ENCODE measurements at places on chromosomes 7 and 10. TPM values are rescaled to one million over a fixed set of nuclear protein-coding genes. Genes with fewer than 3 reads are reported as not detected.

The A1CF gene
- 0.05 TPM for total RNA-seq

The KCND2 gene
- total RNA-seq: 0.05 TPM

The FBXL13 gene
- total RNA-seq: 4.3 TPM

The CDC14C gene
- total RNA-seq: 0.05 TPM

The TEX47 gene
- total RNA-seq: not detected

The CADPS2 gene
- total RNA-seq: 8.7 TPM

The ASAH2 gene
- total RNA-seq: 0.17 TPM

The CPA5 gene
- total RNA-seq: not detected

The FAM25A gene
- not detected for total RNA-seq

The GARIN1A gene
- 0.17 TPM for total RNA-seq

The HOXA6 gene
- total RNA-seq: 22.0 TPM

DNA sequence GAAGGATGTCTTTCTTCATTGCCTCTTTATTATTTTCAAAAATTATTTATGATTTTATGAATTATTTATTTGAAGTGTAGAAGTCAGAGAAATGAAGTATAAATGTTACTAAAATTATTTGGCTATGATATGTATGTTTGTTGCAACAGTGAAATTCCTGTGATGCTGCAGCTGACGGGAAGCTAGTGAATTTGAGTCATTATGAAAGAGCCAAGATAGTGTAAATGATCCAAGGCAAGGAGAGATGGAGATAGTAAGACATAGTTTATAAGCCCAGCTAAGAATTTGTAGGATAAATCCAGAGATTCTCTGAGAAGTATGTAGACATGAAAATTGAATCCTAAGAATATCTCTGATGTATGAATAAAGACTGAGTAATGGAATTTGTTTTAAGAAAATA is 30.8 kb downstream of the CASD1 start:
- no peak for DNase-seq

- DNase-seq: peak; percentile 58
Observed at GRCh38 chr10:69057951-69058297, 30.0 kb upstream of the SRGN start.

DNA sequence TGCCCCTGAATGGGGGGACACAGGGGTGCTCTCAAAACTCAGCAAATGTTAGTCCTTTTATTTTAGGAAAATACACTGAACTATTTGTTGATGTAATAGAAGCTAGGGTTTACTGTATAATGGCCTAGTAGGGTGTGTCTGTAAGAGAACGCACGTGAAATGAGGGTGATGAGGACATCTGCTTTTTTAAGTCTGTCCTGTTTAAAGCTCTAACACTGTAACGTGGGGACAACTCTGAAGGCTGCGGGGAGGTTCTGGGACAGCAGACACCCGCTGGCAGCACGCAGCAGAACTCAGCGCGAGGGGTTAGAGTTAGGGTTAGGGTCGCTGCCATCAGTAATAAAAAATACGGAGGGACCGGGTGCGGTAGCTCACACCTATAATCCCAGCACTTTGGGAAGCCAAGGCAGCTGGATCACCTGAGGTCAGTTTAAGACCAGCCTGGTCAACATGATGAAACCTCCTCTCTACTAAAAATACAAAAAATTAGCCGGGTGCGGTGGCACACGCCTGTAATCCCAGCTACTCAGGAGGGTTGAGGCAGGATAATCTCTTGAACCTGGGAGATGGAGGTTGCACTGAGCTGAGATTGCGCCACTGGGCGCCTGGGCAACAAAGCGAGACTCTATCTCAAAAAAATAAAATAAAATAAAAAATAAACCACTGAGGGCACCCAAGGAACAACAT is 98.0 kb downstream of the CTBP2 start:
- DNase-seq: no peak

- no peak for DNase-seq
Observed at GRCh38 chr10:29250066-29250465, 38.8 kb upstream of the LYZL1 start.

GRCh38 chr7:23044581-23044980 is 30.7 kb upstream of the HYCC1 start:
- DNase-seq: peak; percentile 44

DNA sequence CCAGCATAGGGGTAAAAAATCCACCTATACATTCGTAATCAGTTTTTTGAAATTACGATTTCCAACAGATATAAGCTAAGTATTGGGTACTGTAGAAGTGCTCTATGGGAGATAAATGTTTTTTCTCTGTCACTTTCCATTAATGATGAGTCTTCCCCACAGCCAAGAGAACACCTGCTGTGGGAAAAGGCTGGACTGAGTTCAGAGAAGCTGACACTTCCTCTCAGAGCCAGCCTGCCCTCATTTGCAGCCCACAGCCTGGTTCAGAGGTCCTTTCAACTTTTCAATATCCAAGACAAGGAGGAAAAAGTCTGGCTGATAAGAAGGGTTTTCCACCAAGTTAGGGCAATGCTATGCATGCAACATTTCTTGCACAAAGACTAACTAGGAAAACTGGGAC is 64.5 kb upstream of the DNAJB12 start:
- DNase-seq: no peak

DNA sequence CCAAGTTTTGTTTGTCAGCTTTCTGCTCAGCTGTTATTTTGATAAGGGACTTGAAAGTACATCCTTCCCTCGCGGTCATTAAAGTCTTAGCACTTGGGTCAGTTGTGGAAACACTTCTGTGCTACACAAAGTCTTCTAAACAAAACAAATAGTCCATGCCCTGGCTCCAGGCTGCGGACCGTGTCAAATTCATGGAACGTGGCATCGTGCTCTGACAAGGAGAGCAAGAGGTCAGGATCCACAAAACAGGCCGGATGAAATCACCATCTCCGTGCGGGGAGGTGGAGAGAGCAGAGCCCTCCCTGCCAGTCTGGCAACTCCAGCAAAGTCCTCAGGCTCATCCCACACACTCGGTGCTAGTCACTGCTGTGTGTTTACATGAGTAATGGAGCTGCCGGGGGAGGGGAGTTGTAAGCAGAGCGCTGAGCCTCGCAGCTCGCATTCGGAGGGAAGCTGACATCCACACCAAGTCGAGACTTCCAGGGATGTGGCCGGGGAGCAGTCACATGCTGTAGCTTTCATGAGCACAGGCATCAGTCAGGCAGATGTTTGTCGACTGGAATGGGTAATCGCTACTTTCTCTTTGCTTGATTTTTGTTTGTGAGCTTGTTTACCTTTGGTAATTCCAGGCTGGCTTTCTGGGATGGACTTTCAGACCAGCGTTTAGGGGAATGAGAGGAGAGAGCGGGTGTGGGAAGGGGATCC is 147.6 kb downstream of the ARID5B start:
- DNase-seq: peak; percentile 97

DNA sequence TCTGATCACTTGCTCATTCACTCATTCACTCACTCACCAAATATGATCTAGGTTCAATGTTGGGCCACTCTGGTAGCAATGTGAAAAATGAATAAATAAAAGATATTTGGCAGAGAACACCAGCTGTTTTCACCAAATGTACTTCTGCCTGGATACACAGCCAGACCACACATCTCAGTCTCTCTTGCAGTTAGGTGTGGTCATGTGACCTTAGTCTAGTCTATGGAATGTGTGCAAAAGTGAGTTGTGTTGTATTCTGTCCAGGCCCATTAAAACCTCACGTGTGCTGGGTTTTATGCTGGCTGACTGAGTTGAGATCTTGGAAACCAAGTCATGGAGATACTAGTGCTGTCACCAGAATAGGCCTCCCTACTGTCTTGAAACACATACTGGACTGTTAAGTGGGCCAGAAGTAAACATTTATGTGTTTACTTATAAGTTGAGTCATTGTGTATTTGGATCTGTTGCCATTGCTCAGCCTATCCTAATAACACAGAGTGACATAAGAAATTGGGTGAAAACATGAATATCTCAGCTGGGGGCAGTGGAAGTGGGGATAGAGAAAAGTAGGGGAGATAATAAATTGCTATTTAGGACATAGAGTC is 145.5 kb downstream of the PTEN start:
- DNase-seq: no peak

GRCh38 chr10:132066812-132067211 is 1.1 kb downstream of the JAKMIP3 start:
- no peak for DNase-seq

DNA sequence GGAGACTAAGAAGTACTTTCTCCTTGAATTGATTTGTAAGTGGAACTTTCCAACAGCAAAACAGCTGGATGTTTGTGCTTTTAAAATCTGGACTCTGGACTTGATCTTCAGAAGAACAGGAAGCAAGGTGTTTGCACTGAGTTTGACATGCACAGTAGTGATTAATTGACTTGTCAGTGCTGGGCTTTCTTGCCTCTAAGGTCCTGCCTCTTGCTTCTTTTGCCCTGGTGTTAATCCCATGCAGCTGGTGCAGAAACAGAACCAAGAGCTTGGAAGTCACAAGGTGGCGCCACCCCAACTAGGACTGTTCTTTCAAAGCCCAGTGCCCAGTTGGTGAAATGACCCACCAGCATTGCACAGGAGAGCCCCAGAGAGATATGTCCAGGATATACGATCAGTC is 66.8 kb upstream of the SEPHS1 start:
- DNase-seq: peak; percentile 45

DNA sequence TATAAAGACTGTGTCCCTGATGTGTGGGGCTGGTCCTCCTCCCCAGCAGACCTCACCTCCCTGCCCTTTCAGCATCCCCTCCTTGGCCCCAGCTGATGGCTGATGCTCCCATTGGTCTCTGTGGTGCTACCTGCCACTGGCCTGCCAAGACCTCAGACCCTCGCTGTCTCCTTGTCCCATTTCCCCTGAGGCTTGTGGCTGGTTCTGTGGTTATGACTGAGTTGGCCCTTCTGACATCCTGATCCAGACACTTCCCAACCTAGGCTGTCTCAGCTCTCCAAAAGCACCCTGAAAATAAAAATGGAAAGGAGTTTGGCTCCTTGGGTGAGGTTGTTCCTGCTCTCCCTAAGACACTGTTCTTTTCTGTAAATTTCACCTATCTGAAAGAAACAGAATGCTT is 214.2 kb downstream of the RPS24 start:
- no peak for DNase-seq

DNA sequence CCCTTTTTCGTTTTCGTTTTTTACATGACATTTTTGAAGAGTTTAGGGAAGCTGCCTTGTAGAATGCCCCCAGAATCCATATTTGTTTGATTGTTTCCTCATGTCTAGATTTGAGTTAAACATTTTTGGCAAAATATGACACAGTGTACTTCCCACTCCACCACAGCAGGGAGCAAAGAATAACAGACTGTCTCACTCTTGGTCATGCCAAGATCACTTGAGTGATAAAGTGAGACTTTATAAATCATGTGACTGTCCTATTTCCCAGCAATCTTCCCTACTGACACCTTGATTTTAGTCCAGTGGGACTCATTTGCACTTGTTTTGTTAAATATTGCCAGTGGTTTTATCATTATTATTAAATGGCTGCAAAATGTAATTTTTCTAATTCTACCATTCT is 44.4 kb upstream of the USP6NL start:
- DNase-seq: no peak

GRCh38 chr10:29176845-29177832 is 111.7 kb upstream of the LYZL1 start:
- no peak for DNase-seq

DNA sequence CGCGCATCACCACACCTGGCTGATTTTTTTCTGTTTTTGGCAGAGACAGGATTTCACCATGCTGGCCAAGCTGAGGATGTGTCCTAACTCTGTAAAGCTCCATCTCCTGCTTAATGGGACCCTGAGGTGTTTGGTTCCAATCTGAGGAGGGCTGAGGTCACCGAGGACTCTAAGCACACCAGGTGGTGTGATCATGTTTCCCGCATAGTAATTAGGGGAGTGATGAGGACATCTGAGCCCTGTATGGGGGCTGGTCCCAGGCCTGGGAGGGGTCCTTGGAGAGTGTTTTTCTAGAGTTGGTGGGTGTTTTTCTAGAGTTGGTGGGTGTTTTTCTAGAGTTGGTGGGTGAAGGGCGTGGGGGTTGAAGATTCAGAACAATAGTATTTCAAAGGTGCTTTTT is 3.0 kb upstream of the ABHD11 start:
- peak; percentile 50 for DNase-seq

DNA sequence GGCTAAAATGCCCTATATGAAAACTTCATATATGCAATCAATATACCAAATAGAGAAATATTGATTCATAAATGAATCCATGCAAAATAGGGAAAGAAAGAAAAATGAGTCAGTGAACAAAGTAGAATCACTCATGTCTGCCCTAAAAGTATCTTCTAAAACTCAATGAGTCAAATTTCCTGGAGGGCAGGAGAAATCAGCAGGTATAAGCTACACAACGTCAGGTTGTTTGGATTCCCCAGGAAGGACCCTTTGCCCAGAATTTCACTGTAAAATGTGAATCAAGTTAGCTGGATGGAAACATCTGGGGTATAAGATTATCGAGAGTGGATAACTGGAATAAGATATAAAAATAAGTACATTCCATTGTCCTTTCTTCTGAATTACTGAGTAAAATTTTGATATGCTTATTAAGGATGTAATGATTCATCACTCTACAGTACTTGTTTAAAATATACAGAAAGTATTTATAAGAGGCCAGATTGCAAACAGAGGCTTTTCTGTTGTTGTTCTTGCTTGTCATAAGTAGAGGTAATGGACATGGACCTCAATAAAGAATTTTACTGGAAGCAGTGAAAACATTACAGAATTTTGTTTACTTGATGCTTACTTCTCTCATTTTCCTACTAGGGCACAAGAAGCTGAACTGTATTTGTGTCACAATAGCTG is 99.0 kb downstream of the AGMO start:
- DNase-seq: no peak

DNA sequence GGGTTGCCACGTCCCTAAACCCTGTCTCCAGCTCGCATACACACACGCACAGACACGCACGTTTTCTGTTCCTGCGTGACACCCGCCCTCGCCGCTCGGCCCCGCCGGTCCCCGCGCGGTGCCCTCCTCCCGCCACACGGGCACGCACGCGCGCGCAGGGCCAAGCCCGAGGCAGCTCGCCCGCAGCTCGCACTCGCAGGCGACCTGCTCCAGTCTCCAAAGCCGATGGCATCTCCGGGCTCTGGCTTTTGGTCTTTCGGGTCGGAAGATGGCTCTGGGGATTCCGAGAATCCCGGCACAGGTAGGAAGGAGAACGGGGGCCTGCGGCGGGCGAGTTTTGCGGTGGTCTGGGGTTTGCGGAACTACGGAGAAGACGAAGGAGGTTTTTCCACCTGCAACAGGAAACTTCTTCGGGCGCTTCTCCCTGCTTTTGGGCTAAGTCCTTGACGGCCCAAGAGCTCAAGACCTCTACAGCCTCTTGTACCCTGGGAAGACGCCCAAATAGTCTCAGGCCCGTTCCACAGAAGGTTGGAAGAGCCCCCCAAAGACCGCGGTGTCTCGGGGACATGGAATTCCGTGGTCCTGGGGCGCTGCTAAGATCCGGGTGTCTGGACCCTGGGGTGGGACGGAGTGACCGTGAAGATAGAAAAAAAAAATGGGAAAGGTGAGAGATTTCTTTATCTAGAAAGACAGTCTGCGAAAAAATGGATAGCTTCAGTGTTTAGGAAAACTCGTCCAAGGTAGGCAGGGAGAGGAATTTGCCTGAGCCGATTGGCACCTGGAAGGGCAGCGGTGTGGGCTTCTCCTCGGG is at the start of gene GAD2:
TSS of gene GAD2 (plus strand) at position 190 of the 811 bp plus-strand sequence. CDS start at position 226, 36 bp downstream.
- DNase-seq: no peak

- no peak for DNase-seq
Observed at GRCh38 chr7:14751461-14751860, 151.1 kb downstream of the DGKB start.
